ENCODE measurements at places on chromosomes 1 and 21.

- DNase-seq: no peak
Measured at GRCh38 chr1:182724215-182724614, 39.8 kb upstream of the RGS8 start.

GRCh38 chr1:230105754-230106625 is 39.0 kb downstream of the GALNT2 start:
- DNase-seq: no peak

DNA sequence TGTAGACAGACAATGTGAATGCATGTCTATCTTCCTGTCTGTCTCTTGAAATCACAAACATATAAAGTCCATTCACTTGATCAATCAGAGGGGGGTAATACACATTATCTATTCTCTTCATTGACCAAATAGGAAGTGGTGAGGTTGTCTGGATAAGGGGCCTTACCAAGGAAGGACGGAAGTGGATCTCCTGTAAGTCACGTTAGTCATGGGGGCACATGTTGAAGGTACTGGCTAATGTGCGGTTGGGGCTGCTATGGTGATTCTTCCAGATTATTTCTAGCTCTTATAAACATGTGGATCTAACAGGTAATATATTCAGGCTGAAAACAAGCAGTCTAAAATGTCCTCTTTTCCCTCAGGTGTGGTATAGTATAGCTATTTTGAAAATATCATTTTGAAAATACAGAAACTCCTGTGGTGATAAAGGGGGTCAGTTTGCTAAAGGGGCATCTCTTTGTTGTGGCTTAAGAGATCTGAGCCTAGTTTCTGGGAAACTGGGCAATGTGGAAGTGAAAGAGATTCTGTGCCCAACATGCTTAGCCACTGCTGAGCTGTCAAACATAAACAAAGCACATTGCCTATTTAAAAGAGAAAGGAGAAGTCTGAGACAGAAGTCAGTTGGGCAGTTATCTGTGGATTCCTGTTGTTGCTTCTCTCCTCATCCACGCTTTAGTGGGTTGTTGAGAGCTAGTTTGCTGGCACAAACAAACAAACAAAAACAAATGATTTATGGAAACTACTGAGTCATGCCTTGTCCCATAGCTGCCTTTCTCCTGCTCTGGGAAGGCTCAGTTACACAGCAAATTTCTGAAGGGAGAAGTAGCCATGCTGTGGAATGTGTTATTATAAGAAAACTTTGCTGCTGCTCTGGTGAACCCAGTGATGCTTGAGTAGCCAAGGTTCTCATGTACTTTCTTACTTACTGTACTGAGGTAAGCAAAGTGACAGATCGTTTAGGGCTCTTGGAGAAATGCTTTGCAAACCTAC is 166.9 kb downstream of the HLX start:
- DNase-seq: no peak

- no peak for DNase-seq
Measured at GRCh38 chr1:78274814-78275213, 216.0 kb upstream of the PTGFR start.

DNA sequence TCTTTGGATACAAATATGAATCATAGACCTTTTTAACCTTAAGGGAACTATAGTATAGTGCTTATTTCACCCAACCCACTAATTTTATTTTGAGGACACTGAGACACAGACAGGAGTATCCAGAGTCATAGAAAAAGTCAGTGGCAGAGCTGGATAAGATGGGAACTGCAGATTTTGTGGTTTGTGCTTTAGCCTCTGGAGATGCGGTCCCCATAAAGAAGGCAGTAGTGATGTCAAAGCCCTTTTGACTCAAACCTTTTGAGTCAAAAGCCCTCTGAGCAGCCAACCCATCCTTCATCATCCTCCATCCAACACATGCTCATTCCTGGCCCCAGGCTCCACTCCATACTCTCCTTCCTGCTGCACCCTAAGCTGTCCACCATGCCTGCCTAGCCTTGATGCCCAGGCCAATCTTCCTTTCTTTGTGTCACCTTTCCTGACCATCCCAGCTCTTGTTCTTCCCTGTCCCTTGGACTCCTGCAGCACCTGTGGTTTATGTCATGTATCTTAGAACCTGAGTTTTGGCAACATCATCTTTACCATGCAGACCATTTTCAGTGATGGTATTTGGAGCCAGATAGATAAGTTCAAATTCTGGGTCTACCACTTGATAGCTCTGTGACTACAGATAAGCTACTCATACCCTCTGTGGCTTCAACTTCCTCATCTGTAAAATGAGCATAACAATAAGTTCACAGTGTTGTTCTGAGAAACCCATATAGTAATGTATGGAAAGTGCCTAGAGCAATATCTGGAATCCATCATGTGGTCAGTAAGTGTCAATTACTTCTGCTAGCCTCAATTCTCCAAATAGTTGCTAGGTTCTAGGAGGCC is 20.1 kb downstream of the SLAMF1 start:
- DNase-seq: no peak

- DNase-seq: no peak
Measured at GRCh38 chr1:114669562-114670082, at the start of gene DENND2C. DENND2C (minus strand) TSS chr1:114670049; CDS start chr1:114625984, 44,065 bp downstream.

GRCh38 chr1:87170157-87170556 is 158.5 kb upstream of the LMO4 start:
- DNase-seq: no peak
